ENCODE measurements at places on chromosomes 13 and 19. TPM values are rescaled to one million over a fixed set of nuclear protein-coding genes. Genes with fewer than 3 reads are reported as not detected.

The C19orf67 gene
- not detected for total RNA-seq

The NFIC gene
- total RNA-seq = 29.1 TPM

The KLK3 gene
- not detected for total RNA-seq

The TMEM150B gene
- not detected for total RNA-seq

The GRIN2D gene
- 0.16 TPM for total RNA-seq

The ZNF284 gene
- total RNA-seq = 4.9 TPM

The RNF17 gene
- 0.84 TPM for total RNA-seq

The IGSF23 gene
- total RNA-seq = not detected

The NEK3 gene
- total RNA-seq = 7.3 TPM

The DACH1 gene
- total RNA-seq = 0.23 TPM

The FOSB gene
- 6.7 TPM for total RNA-seq

The THOP1 gene
- total RNA-seq = 35.4 TPM

DNA sequence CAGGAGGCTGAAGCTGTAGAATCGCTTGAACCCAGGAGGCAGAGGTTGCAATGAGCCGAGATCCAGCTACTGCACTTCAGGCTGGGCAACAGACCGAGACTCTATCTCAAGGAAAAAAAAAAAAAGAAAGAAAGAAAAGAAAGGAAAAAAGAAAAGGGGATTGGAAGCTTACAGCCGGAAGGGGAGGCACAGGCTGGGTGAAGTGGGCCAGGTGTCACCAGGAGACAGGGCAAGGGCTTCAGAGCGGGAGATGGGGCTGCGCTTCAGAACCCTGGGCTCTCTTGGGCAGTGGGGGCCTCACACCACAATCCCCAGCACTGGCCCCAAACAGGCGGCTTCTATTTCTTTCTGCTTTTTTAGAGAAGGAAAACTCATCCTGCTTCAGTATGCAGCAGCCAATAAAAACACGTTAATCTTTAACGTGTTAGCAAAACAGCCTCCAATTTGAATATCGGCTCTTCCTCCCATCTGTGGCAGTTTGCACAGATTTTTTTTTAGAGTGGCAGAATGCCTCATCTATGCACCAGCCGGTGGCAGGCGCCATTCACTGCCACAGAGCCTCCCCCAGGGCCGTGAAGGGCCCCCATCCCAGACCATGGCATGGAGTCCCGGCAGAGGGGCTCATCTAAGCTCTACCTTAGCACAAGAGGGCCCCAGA, 46.6 kb upstream of the C19orf12 start:
- no peak for DNase-seq

GRCh38 chr19:23762884-23763711, 4.4 kb upstream of the ZNF681 start:
- peak; percentile 79 for DNase-seq

- no peak for DNase-seq
These were observed 41.2 kb upstream of the ZNF835 start for GRCh38 chr19:56712611-56713276.

GRCh38 chr19:48338253-48338755, 13.0 kb downstream of the EMP3 start:
- DNase-seq = no peak

DNA sequence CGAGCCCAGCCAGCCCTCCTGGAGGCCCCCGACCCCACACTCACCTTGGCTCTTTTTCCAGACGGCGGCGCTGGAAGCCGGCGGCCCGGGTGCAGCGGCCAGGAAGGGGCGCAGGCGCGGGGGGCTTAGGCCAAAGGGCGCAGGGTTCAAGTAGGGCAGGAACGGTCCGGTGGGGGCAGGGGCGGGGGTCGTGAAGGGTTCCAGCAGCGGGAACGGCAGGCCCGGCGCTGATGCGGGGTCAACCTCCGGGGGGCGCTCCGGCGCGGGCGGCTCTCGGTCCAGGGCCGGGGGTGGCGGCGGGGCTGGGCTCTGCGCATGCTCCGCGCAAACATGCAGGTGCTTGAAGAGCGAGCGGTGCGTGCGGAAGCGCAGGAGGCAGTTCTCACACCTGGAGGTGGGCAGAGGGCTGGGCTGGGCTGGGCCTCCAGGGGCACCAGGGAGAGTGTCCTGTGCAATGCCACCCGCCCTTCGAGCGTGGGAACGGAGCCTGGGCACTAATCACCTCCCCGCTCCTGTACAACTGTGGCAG, 2.3 kb downstream of the ZNF414 start:
- no peak for DNase-seq

- no peak for DNase-seq
These were observed 48.9 kb upstream of the PABPC3 start for GRCh38 chr13:25046985-25047511.

DNA sequence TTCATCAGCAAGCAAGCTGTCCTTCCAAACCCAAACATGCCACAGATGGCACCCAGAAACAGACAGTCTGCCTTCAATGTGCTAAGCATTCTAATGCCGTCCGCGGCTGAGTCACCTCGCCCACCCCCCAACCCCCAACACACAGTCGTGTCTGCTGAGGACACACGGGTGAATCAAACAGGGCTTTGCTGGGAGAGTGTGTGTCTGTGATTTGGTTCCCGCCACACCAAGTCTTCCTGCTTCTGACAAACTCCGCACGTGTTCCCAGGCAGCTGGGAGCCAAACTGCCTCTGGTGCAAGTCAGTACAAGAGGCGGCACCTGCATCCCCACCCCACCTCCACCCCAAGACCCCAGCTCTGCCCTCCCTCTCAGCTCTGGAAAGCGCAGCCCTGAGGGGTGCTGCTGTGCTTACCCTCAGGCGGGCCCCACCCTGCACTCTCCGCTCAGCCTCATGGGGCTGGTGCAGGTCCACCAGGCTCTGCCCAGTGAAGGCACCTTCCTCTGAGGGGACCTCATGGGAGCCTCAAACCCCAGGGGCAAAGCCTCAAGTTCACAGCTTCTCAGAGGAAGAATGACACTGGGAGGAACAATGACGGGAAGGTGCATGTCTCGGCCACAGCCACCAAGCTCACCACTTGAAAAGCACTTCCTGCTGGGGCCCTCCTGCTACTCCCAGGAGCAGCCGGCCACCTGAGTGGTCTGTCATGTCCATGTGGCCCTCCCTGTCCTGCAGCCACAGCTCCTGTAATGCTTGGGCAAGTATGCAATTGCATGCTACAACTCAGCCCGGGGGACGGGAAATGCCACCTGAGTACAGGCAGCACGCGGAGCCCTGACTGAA, 15.0 kb upstream of the SLC35E1 start:
- DNase-seq = peak; percentile 57

GRCh38 chr19:11382898-11383705, 1.0 kb downstream of the EPOR start:
- DNase-seq = peak; percentile 13

- DNase-seq = no peak
These were observed at the start of gene NANOS3 for GRCh38 chr19:13876834-13877233. Gene NANOS3, plus strand, starts transcription at chr19:13877134. Its CDS starts 115 bp downstream, at chr19:13877249.

- no peak for DNase-seq
These were observed 715.8 kb downstream of the UQCRFS1 start for GRCh38 chr19:28497137-28497536.

DNA sequence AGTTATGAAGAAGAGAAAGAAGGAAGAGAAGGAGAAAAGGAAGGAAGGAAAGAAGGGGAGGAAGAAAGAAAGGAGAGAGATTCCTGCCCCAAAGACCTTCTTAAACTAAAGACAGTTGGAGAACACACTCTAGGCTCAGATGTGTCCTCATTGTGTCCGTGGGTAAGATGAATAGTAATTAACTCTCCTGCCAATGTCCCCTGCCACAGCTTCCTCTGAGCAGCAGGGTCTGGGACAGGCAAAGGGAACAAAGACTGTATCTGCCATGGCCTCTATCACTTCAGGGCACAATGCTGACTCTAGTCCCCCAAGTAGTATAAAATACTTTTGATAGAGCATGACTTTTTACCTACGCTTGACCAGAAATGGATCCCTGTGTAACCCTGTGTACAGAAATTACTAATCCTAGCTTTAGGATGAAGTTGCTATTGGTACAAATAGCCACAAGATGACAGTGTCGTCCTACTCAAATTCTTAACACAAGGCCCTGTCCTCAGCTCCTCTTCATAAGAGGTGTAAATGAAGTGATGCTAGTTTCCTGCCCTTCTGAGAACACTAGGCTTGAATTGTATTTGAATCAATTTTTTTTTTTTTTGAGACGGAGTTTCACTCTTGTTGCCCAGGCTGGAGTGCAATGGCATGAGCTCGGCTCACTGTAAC, 186.2 kb upstream of the GPR12 start:
- DNase-seq = no peak

DNA sequence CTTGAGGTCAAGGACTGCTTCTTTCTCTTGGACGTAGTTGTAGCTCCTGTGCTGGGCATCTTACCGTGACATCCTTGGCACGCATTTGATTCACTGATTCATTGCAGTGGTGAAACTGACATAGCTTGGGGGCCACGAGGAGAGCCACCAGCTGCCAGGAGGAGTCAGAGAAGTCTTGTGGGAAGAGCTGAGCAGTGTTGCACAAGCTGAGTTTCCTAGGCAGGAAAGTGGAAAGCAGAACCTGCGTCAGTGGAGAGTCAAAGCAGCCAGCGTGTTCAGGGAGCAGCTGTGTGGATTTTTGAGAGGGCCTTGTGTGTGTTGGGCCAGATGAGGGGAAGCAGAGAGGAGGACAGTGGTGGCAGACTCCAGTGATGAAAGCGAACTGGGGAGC, 5.3 kb upstream of the GPR183 start:
- DNase-seq = no peak

DNA sequence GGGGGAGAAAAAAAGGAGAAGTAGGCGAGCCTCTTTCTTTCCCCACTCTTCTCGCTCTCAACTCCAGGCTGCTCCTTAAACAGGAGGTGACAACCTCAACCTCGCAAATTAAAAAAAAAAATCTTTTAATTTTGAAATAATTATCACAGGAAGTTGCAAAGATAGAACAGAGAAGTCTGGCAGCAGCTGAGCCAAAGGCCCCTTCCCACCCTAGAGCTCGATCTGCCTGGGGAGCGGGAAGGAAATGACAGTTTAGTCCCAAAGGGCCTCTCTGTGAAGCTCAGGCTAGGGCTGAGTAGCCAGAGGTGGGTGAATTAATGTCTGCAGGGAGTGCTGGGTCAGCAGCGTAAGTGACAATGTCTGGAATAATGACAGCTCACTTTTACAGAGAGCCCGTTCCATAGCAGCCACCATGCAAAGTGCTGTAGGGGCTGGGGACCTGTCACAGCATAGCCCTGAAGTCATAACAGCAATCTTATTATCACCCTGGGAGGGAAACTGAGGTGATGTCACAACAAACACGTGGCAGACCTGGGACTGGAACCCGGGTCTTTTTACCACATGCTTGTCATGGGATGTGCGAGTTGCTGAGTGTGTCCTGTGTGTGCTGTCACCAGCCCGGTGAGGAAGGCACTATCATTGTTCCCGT, 8.8 kb upstream of the CD22 start:
- DNase-seq = no peak

- DNase-seq = no peak
These were observed 3.7 kb downstream of the ZNF772 start for GRCh38 chr19:57473646-57474045.

- DNase-seq = no peak
These were observed 316.6 kb downstream of the DNAJC15 start for GRCh38 chr13:43339805-43340550.

DNA sequence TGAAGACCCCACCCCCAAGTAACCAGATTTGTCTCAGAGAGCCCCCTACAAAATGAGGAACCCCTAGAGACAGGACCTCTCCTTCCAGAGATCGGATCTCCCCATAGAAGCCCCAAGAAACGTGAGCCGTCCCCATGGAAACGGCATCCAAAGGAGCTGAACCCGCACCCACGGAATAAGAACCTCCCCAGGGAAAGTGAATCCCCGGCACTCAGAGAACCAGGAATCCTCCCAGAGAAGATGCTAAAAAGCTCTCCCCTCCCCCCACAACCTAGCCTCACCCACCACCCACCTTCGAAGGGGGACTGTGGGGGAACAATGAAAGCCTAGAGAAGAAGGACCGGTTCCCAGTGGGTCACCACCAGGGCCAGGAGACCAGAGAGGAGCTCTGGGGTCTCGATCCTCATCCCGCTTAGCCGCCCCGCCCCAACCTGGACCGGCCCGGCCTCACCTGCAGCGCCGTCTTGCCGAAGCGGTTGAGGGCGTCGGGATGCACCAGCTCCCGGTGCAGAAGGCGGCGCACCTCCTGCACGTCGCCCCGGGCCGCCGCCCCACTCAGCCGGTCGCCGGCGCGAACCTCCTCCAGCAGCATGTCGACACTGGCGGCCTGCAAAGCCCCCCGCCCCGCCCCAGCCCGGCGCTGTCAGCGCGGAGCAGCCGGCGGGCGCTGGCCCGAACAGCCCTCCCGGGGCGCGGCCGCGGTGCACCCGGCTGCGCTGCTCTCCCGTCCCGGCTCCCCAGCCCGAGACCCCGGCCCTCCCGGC, 535 bp downstream of the CDKN2D start:
- DNase-seq = peak; percentile 59

DNA sequence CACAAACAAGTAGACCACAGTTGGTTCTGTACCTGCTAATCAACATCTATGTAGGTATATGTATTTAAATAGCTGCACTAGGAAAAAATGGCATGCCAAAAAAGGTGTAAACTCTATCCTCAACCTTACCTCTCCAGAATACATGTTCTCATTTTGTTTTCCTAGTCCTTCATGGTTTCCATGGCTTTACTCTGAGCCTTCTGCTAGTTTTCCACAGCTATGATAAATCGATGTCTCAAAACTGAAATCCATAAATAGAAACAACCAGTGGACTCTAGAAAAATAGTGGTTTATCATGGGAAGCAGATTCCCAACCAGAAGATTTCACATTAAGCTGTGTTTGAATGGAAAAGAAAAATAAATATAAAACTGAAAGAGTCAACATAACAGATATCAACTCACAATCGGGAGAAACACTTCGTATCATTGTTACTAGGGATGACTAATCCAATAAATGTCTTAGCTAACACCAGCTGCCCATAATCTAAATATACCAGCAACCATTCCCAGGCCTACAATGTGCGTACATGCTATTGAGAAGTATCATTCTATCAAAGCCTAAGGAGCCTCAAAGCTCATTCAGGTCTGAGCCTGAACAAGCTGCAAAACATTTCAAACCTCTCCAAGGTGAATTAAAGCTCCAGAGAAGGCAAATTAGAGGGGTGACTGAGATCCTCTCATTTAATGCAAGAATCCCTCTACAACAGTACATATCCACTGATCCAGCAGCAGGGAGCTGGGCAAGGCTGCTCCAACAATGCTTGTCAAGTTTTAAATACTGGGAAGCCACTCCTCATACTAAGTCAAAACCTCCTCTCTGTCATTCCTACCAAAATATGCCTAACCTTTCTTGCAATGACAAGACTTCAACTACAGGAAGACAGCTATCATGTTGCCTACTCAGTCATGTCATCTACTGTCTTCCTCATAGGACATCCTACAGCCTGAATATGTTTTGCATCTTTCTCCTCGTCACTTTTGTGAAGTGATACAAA, 90.2 kb downstream of the KCTD12 start:
- no peak for DNase-seq
